Gastrocnemius medialis (tissue), 4 donors: ENCODE measurements at places on chromosomes 11 and 22. TPM values are rescaled to one million over a fixed set of nuclear protein-coding genes. Genes with fewer than 3 reads are reported as not detected.

The WNT11 gene
- total RNA-seq: 3.3 TPM

DNA sequence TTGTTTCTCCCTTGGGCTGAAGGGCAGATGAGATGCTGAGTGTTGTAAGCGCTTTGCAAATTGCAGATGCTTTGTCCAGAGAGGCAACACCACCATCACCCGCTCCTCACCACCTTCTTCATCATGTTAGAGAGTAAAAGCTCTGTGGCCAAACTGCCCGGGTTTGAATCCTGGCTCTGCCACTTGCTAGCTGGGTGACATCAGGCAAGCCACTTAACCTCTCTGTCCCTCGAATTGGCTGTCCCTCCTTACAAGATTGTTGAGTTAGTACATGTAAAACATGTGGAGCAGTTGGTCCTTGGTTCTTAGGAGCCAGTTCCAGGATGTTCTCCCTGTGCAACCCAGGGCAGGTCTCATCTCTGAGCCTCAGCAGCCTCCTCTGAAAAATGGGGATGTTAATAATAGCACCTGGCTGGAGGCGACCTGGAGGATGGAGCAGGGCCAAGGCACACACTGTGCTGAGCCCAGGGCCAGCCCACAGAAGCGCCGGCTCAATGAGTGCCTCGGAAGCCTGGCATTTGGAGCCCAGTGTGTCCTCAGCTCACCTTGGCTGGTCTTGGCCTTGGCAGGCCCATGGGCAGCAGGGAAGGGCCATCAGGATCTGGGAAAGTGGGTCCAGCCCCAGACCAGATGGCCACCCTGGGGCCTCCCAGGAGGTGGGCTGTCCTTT lies 10.5 kb downstream of the C11orf86 start:
- peak; percentile 73 for DNase-seq

- DNase-seq: no peak
Measured at GRCh38 chr22:42651134-42651533, 1.9 kb upstream of the CYB5R3 start.

The FGF4 gene
- total RNA-seq: not detected

DNA sequence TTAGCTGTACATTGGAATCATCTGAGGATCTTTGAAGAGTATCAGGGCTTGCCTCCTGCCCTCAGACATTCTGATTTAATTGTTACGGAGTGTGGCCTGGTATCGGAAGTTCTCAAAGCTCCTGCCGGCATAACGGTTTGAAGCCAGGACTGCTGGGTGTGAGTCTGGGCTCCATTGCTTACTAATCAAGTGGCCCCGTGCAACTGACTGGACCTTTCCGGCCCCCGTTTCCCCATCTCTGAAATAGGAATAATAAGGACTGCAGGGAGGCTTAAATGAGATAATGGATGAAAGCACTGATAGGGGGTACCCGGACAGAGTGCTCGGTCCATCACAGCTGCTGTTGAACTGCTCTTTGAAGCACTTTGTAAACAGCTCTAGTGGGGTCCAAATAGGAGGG lies 1.7 kb downstream of the PLEKHB1 start:
- DNase-seq: no peak

The CHST1 gene
- 4.5 TPM for total RNA-seq

- DNase-seq: no peak
Measured at GRCh38 chr11:92846491-92847125, 122.8 kb upstream of the MTNR1B start.

- no peak for DNase-seq
Measured at GRCh38 chr22:27381552-27381951, 420.0 kb downstream of the MN1 start.

DNA sequence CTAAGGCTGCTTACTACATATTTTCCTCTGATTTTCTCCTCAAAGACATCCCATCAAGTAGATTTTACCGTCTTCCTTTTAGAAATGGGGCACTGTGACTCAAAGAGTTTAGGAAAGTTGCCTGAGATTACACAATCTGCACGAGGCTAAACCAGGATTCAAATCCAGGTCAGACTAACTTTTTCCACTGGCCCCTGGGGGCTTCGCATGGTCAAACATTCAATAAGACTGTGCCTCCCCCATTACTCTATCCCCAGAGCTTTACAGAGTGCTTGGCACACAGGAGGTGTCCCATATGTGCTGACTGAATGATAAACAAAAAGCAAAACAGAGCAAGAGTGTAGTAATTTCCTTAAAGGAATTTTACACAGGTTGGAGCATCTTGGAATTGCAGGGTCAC lies 118.1 kb upstream of the TEAD1 start:
- DNase-seq: peak; percentile 44

The GRM5 gene
- not detected for total RNA-seq

GRCh38 chr11:109401545-109401944 lies 20.4 kb upstream of the C11orf87 start:
- no peak for DNase-seq

GRCh38 chr22:49963647-49964026 lies 3.1 kb downstream of the PIM3 start:
- DNase-seq: peak; percentile 25

The SPDYC gene
- total RNA-seq: not detected

DNA sequence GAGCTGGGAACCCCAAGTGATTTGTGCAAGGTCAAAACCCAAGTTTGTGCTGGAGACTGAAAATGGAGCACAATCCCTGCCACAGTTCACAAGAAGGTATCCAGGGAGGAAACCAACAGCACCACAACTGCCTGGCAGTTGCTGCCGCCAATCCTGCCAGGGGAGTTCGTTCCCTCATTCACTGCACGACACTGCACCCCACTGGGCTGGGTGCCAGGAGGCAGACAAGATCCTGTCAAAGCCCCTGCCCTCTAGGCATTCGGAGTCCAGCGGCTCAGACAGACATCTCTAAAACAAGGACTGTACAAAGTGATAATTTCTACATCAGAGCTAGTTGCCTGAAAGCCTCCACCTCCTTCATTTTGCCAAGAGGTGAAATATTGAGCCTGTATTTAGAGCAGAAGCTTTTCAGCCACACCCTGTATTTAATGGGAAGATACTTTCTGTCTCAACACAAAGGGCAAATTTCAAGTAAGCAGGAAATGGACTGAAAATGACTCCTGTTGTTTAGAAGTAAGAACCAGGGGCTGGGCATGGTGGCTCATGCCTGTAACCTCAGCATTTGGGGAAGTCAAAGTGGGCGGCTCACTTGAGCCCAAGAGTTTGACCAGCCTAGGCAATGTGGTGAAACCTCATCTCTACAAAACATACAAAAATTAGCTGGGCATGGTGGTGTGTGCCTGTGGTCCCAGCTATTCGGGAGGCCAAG lies 277.4 kb upstream of the NARS2 start:
- DNase-seq: no peak

The TRPT1 gene
- 80.9 TPM for total RNA-seq

GRCh38 chr22:27662359-27663301 lies 138.9 kb downstream of the MN1 start:
- DNase-seq: peak; percentile 72

DNA sequence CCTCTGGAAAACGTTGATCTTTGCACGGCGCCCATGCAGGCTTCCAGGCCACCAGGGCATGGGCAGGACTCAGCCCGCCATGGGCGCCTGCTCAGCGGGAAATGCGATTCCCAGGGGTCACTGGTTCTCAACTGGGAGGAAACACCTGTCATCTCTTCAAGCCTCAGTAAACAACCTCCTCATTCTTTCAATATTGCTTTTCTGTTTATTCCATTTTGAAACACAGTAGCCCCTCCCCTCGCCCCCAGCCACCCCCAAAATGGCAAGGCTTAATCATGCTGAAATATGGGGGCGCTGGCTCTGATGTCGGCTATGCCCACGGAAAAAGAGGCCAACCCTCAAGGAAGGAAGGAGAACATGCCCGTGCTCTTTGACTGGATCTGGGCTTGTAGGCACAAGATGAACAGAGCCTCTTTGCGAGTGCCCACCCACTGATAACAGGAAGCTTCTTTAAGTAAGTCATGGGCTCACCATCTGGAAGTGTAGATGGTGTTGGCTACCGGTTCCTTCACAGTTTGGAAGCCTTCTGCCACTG lies 594 bp upstream of the POU2AF1 start:
- DNase-seq: no peak

DNA sequence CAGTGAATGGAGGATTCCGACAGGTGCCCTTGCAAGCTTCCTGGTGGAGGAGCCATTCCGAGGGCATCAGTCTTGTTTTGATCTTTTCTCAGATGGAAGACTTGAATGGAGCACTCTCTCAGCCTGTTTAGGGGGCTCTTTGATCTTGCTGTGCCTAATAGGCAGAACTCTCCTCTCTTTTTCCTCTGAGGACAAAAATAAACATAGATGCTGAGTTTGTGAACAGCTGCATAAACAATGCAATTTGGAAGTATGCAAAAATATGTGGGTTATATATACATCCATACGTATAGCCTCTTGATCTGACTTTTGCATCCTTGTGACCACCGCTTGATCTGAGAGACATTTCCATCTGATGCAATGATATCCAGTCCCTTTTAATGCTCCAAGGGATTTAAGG lies 29.1 kb downstream of the BARX2 start:
- no peak for DNase-seq

GRCh38 chr11:13440100-13440855 lies 22.7 kb downstream of the BTBD10 start:
- no peak for DNase-seq

GRCh38 chr11:102575012-102575411 lies 44.5 kb upstream of the MMP7 start:
- no peak for DNase-seq

GRCh38 chr11:92793189-92793588 lies 176.3 kb upstream of the MTNR1B start:
- DNase-seq: no peak

- DNase-seq: no peak
Measured at GRCh38 chr11:102260241-102260640, 57.0 kb upstream of the BIRC3 start.

DNA sequence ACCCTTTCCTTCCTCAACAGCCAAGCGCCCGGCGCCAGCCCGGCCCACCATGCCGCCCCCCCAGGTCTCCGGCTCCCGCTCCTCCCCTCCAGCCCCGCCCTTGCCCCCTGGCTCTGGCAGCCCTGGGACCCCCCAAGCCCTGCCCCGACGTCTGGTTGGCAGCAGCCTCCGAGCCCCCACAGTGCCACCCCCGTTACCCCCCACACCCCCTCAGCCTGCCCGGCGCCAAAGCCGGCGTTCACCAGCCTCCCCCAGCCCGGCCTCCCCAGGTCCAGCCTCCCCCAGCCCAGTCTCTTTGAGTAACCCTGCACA lies 3.3 kb upstream of the PDXP start:
- DNase-seq: no peak

DNA sequence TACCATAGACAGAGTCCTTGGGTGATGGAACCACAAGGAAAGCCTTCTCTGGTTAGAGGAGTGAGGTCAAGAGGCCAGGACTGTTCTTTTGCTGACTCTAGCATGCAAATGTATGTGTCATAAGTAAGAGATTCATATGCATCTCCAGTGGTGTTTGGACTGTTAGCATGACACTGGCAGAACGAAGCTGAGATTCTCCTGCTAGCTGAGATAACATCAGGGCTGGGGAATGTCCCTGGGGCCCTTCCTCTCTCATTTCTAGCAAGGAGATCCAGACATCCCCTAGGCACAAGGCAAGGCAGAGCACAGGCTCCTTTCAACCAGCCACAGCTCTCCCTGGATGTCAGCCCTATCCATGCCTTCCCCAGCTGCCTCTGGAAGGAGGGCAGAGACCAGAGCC lies 711.3 kb downstream of the OPCML start:
- no peak for DNase-seq

GRCh38 chr11:117251506-117251905 lies 19.0 kb downstream of the RNF214 start:
- no peak for DNase-seq

DNA sequence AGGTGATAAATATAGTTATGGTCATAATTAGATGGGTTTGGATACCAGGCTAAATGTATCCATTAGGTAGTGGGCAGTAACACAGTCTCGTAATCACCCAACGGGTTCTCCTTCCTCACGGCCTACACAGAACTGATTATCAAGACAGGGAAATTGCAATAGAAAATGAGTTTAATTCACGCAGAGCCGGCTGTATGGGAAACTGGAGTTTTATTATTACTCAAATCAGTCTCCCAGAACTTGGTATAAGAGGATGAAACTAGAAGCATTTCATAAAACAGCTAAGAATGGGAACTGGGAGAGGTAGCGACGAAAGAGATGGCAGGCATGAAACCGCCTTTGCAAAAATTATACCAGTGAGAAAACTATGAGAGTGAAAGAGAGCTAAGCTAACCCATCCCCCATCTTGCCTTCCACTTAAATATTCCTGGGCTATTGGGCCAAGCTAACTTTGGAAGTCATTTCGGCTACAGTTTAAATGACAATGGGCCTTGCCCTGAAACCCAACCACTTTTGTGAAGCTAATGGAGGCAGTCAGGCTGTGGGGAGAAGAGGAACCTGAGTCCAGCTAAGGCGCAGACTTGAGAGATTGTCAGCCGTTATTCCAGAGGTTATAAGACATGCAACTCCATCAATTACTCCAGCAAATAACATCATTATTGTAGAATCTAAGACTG lies 29.6 kb downstream of the CTSC start:
- no peak for DNase-seq

GRCh38 chr11:111514216-111515031 lies at the start of gene HOATZ:
TSS of gene HOATZ (plus strand) at chr11:111514778. CDS start at chr11:111514785, 7 bp downstream.
- DNase-seq: no peak

DNA sequence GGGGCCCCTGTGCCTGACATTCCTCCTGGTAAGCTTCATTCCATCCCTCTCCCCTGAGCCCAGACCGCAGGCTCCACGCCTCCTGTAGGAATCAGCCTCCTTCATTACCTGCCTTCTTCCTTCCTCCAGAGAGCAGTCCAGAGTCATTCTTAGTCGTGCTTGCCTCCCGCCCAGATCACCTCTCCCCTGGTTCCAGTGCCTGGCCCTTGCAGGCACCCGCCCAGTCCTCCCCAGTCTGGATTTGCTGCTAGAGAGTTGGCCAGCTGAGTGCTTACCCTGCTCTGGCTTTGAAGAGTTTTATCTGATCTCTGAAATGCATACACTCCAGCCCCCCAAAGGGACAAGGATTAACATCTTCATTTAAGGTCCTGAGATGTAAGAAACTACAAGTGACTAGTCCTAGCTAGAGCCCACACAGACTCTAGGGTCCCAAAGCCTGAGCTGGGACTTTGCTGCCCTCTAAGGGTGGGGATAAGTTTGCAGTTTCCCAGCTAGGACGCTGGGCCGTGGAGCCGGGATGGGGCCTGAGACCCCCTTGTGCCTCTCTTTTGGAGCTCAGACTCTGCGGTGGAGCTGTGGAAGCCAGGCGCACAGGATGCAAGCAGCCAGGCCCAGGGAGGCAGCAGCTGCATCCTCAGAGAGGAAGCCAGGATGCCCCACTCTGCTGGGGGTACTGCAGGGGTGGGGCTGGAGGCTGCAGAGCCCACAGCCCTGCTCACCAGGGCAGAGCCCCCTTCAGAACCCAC lies 1.6 kb downstream of the NR1H3 start:
- DNase-seq: no peak

GRCh38 chr11:102364991-102365390 lies 18.0 kb downstream of the BIRC2 start:
- no peak for DNase-seq

- DNase-seq: peak; percentile 12
Measured at GRCh38 chr11:78310500-78310909, 107.1 kb downstream of the GAB2 start.
